ENCODE measurements at places on chromosomes 13 and 19. TPM values are rescaled to one million over a fixed set of nuclear protein-coding genes. Genes with fewer than 3 reads are reported as not detected.

ACER1 gene
- total RNA-seq, result not detected

CD22 gene
- total RNA-seq, result 5.3 TPM

ZFP36 gene
- total RNA-seq, result 265 TPM

OCEL1 gene
- 14.1 TPM for total RNA-seq

OR7C1 gene
- not detected for total RNA-seq

SLC17A7 gene
- 0.40 TPM for total RNA-seq

STX10 gene
- total RNA-seq, result 76.4 TPM

CYP2A7 gene
- total RNA-seq, result not detected

ZNF460 gene
- 130 TPM for total RNA-seq

RASAL3 gene
- total RNA-seq, result 126 TPM

PODNL1 gene
- total RNA-seq, result 0.90 TPM

ZNF100 gene
- 22.9 TPM for total RNA-seq

CEACAM1 gene
- total RNA-seq, result 20.5 TPM

PRTN3 gene
- total RNA-seq, result not detected

ZNF724 gene
- total RNA-seq, result 12.5 TPM

FFAR1 gene
- total RNA-seq, result 0.54 TPM

N4BP2L1 gene
- total RNA-seq, result 20.6 TPM

EFNB2 gene
- not detected for total RNA-seq

DNA sequence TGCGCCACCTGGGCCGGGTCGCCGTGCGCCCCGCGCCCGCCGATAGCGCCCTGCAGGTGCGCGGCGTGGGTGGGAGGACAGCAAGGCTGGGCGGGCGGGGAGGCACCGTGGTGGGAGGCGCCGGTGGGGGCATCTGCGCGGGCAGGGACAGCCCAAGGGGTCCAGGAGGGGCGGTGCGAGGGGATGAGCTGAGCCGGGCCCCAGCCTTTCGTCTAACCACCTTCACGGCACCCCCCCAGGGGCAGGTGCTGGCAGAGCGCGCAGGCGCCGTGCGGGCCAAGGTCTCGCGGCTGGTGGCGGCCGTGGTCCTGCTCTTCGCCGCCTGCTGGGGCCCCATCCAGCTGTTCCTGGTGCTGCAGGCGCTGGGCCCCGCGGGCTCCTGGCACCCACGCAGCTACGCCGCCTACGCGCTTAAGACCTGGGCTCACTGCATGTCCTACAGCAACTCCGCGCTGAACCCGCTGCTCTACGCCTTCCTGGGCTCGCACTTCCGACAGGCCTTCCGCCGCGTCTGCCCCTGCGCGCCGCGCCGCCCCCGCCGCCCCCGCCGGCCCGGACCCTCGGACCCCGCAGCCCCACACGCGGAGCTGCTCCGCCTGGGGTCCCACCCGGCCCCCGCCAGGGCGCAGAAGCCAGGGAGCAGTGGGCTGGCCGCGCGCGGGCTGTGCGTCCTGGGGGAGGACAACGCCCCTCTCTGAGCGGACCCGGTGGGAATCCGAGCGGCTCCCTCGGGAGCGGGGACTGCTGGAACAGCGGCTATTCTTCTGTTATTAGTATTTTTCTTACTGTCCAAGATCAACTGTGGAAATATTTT lies 3.1 kb downstream of the KISS1R start:
- ATAC-seq, result peak; percentile 43

- ATAC-seq, result peak; percentile 96
Observed at GRCh38 chr13:113959198-113959597, 14.7 kb downstream of the C13orf46 start.

DNA sequence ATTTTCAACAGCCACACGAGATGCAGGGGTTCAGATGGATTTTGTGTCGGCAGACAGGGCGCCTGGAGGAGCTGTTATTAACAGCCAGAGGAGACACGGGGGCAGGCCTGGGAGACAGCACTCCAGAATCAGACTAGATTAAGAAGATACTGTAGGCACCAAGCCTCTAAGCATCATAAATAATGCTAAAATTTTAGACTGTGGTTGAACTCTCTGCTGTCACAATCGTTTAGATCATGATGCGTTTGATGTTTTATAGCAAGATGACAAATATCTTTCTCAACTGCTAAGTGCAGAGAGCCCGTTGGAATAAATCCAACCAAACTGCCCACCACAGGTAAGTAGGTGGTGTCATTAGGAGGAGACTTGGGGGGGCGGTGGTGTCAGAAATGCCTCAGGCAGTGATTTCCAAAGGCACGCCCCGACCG lies 63.9 kb downstream of the CEBPG start:
- ATAC-seq, result no peak

- peak; percentile 68 for ATAC-seq
Observed at GRCh38 chr19:42563352-42564210, 31.1 kb downstream of the CEACAM8 start.

- ATAC-seq, result no peak
Observed at GRCh38 chr19:50669302-50670101, 20.3 kb downstream of the C19orf81 start.

DNA sequence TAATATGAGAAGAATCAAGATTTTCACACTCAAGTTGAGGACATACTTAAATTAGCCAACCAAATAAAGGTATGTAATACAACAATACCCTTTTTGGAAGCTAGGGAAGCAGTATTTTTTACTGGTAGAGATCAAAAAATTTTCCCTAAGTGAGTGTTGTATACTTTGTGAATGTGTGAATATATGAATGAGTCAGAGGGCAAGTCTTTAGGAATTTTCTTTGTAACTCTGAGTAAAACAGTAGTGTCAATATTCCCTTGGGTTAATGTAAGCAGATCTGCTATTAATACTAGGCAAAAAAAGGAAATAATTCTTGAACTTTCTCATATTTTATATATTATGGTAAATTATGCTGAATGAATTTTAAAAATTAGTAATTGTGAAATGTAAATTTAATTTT lies 1161.8 kb upstream of the MIR17HG start:
- no peak for ATAC-seq

DNA sequence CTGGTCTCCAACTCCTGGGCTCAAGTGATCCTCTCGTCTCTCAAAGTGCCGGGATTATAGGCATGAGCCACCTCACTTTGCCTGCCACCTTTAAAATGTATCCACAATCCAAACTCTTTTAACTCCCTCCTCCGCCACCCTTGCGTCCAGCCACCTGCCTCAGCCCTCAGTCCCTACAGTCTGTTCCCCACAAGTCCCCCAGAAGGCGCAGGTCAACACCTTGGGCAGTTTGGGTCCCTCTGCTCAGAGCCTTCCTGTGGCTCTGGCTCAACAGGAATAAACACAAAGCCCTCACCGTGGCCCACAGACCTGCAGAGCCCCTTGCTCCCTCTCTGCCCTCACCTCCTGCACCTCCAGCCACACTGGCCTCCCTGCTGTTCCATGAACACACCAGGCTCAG lies 7.5 kb upstream of the EMC10 start:
- no peak for ATAC-seq

GRCh38 chr13:36382030-36382429 lies 35.8 kb upstream of the SPART start:
- ATAC-seq, result peak; percentile 81

- ATAC-seq, result peak; percentile 87
Observed at GRCh38 chr13:30422054-30422839, at the start of gene UBE2L5. TSS of gene UBE2L5 (plus strand) at chr13:30422493. CDS start at chr13:30427991, 5,498 bp downstream.

GRCh38 chr13:113534236-113534860 lies 43.8 kb upstream of the DCUN1D2 start:
- ATAC-seq, result no peak

GRCh38 chr19:41939861-41940730 lies 11.8 kb upstream of the ERFL start:
- ATAC-seq, result peak; percentile 25

- ATAC-seq, result no peak
Observed at GRCh38 chr13:57673197-57673596, 41.7 kb downstream of the PCDH17 start.

GRCh38 chr19:1811472-1811894 lies 593 bp downstream of the ATP8B3 start:
- ATAC-seq, result peak; percentile 43

DNA sequence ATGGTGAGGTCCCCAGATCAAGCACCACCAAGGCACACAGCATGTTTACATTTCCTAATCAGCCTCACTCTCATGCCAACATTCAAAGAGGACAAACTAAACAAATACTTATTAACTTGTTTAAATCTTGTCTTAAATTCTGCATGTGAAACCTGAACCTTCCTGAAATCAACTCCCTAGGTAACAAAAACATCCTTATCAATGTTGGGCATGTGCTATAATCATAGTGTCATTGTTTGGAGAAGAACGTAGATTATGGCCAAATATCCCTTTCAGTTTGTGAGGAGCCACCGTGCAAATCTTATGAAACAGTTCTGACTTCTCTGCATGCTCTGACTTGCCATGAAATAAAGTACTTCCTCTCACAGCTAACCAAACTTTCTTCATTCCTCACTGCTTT lies 123.8 kb downstream of the NDFIP2 start:
- no peak for ATAC-seq

- ATAC-seq, result no peak
Observed at GRCh38 chr13:45670189-45670885, 31.8 kb upstream of the CBY2 start.

GRCh38 chr19:10713317-10713716 lies 4.6 kb upstream of the DNM2 start:
- no peak for ATAC-seq

DNA sequence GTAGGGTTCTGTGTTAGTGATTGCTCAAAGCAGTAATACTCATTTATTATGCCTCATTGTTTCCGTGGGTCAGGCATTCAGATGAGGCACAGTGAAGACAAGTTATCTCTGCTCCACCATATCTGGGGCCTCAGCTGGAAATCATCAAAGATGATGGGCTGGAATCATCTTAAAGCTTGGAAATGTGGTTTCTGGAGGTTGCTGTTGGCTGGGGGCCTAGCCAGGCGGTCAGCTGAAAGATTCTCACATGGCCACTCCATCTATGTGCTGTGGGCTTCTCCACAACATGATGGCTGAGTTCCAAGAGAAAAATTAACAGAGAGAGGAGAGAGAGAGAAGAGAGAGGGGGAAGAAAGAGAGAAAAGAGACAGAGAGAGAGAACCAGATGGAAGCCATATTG lies 75.5 kb downstream of the OLFM4 start:
- ATAC-seq, result no peak

- peak; percentile 98 for ATAC-seq
Observed at GRCh38 chr19:33521480-33522370, at the start of gene PEPD. TSS of gene PEPD (minus strand) at chr19:33521791. CDS start at chr19:33521760, 31 bp downstream.

DNA sequence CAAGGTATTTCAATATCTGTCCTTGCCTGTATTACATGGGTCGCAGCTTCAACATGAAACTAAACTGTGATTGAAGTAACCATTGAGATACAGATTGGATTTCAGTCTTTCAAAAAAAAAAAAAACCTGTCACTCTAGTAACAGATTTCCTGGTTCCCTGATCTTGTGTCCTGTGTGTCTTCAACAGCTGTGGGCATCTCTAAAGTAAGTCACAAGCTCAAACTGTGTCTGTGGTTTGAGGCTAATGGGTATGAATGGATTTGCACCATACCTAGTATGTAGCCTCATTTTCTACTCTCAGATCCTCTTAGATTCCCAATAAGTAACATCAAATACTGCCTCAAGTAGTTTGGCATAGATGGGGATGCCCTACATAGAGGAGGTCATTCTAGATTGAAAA lies 300.1 kb downstream of the COG6 start:
- peak; percentile 62 for ATAC-seq

- no peak for ATAC-seq
Observed at GRCh38 chr19:38528213-38528755, 89.5 kb downstream of the MAP4K1 start.

GRCh38 chr19:5621945-5622464 lies 571 bp downstream of the SAFB2 start:
- no peak for ATAC-seq

DNA sequence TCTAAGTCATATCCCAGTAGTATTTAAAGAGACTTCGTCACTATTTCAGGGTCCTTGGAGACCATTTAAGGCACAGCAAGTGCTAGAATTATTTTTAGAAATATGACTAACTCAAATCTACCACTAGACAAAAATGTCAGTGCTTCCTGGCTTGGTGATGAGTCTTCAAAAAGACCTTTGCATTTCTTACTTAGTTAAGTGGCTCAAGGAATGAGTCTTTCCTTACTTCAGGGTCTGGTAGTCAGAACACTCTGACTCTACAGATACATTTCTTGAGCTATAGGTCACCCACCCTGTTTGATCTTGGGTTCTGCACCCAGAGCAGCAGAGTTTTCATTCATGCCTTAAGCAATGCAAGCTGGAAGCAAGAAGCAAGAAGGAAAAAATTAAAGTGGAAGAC lies 191.0 kb upstream of the HTR2A start:
- no peak for ATAC-seq

GRCh38 chr13:94201022-94201421 lies 278.5 kb downstream of the DCT start:
- ATAC-seq, result no peak

- no peak for ATAC-seq
Observed at GRCh38 chr13:112177450-112178288, 110.7 kb downstream of the SOX1 start.

GRCh38 chr13:55214841-55215345 lies 1925.8 kb upstream of the PRR20A start:
- no peak for ATAC-seq

- ATAC-seq, result no peak
Observed at GRCh38 chr13:75360170-75360569, 121.8 kb downstream of the TBC1D4 start.

DNA sequence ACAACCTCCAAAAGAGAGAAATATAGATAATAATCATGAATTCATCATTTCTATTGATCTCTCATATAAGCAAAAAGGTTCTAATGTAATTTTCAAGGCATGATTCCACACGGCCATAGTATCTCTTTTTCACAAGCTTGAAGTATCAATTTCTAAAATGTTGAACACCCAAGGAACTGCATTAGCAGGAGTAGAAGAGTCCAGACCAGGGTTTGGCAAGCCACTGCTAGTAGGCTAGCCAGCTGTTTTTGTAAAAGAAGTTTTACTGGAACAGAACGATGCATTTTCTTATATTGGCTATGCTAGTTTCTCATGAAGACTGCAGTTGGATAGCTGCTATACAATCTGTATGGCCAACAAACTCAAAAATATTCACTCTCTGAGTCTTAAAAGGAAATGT lies 481.5 kb upstream of the MIR17HG start:
- no peak for ATAC-seq

- no peak for ATAC-seq
Observed at GRCh38 chr13:104625201-104625600, 1559.0 kb upstream of the SLC10A2 start.

Measured in activated T-helper 17 cell treated with anti-CD3 and anti-CD28 coated beads, Interleukin-2, amount 50 U/mL, for 72 hours (primary cell).